ENCODE measurements at places on chromosomes 2 and 18. TPM values are rescaled to one million over a fixed set of nuclear protein-coding genes. Genes with fewer than 3 reads are reported as not detected.

DNA sequence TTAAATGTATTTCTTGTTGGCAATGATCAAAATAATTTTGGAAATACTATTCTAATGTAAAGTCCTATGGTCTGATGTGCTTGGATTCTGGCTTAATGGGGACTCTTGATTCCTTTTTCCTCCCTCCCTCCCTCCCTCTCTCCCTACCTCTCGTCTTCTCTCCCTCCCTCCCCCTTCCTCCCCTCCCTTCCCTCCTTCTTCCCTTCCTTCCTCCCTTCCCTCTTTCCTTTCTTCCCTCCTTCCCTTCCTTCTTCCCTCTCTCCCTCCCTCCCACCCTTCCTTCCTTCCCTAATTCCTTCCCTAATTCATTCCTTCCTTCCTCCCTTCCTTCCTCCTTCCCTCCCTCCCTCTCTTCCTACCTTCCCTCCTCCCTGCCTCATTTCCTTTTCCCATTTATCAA is 19.9 kb upstream of the NCKAP5 start:
- no peak for DNase-seq

Gene ZNF892
- total RNA-seq: 4.9 TPM

DNA sequence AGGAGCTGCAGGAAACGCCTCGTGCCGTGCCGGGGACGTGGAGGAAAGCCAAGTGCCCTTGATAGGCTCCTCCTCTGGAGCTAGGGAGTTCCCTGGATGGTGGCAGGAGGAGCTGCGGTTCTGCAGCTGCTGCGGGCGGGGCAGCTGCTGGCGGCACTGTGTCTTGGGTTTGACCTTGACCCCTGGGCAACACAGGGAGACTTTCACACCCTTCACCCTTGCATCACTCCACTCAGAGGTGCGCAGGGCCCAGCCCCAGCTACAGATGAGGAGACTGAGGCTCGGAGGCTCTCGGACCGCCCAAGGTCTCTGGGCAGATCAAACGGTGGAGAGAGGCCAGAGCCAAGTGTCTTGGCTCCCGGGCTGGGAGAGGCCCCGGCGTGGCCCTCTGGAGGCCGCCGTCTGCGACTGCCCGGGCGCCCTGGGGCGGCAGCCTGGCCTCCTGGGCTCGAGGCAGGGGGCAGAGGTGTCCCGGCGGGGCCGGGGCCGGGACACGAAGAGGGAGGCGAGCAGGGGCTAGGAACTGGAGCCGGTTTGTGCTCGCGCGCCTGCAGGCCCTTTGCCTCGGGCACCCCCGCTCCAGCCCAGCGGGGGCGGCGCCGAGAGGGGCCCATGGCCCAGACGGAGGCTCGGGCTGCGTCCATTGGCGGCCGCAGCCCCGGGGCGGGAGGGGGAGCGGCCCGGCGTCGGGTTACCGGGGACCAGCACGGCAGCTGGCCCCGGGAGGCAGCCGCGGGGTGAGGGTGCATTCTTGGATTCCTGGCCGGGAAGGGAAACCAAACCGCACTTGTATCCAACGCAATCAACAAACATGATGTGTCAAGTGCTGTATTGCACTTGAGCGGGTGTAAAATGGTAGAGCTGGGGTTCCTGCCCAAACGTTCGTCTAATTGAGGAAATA is 129.6 kb upstream of the SLC1A4 start:
- DNase-seq: peak; percentile 94

DNA sequence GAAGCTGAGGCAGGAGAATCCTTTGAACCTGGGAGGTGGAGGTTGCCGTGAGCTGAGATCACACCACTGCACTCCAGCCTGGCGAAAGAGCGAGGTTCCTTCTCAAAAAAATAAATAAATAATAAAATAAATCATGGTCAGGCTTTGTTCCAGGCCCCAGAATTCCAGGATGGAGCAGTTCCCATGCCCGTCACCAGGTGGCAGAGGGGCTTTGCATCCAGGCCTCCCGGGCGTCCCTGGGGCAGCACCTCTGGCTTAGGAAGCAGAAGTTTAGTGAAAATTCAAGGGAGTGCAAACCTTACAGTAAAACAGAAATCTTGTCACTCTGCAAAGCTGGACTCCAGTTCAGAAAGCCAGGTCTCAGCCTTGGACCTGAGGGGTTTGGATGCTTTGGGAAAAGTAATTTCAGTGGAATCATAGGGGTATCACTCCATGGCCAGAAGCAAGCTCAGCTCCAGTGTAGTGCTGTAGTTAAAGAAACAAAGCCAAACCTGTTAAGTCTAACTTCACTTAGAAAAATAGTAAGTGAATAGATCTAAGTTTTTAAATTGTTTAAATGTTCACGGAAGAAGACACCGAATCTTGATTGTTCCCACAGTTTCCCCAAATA is 512.7 kb downstream of the CMPK2 start:
- peak; percentile 2 for DNase-seq

DNA sequence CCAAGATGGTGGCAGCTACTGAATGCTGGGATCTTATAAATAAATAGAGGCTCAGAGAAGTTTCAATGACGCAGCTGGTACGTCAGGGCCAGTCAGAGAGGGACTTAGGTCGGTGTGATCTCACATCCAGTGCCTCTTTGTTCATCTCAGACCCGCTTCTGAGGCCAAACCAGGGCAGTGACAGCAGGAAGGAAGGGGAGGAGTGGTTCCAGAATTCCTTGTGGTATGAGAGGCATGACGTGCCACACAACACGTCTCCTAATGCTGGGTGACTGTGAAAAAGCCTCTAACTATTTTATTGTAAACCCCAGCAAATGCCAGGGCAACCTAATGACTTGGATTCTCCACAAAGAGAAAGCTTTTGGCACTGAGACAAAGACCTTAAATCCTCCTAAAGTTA is 423.3 kb downstream of the LPIN1 start:
- DNase-seq: peak; percentile 78

DNA sequence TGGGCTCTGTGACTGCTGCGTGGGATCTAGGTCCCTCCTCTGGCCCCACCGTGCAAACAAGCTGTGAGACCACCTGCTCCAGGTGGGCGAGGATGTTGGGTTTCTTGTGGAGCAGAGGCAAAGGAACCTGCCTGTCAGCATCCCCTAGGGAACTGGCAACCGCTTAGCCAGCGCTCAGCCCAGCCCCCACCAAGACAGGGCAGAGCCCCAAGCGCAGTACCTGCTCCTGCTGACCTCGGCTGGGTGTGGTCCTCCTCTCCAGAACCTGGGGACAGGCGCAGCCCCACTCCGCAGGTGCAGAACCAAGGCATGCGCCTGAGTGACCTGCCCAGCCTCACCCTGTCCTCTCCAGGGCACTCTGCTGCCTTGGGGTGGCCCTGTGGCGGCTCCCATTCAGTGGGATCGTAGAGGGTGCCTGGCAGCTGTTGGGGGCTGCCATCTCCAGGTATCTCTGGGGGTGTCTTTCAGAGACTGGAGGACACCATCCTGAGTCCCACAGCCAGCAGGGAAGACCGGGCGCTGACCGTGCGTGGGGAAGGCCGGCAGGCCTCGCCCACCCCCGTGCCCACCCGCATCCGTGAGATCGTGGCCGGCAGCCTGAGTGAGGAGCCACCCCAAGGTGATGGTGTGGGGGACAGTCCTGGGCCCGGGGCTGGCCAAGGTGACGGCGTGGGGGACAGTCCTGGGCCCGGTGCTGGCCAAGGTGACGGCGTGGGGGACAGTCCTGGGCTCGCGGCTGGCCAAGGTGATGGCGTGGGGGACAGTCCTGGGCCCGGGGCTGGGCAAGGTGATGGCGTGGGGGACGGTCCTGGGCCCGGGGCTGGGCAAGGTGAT is 12.3 kb downstream of the CROCC2 start:
- DNase-seq: no peak

Gene CNRIP1
- total RNA-seq: 46.9 TPM

GRCh38 chr2:155997538-155997937 is 335.0 kb downstream of the NR4A2 start:
- no peak for DNase-seq

DNA sequence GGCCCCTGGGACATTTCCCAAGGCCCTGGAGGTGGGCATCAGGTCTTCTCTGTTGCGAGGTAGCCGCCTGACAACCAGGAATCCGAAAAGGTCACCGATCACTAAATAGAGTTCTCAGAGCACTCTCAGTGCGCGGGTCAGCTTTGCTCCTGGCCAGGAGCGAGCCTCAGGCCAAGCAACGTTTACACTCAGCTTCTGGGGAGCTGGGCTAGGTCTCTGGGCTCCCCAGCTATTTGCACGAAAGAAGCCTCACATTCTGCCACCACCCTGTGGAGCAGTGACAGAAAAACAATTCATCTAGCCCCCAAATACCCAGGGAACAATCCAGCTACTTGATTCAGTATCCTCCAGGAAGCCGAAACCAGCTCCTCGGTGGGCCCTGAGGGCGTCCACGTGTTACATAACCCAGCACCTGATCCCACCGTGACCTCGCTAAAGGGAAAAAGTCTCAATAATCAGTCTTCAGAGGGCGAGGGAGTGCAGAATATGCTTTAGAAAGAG is 3.3 kb downstream of the SH3BP4 start:
- no peak for DNase-seq

- no peak for DNase-seq
These were observed 162.2 kb downstream of the BAZ2B start for GRCh38 chr2:159454185-159454584.

Gene SGO2
- total RNA-seq: 23.3 TPM

GRCh38 chr18:42298759-42299675 is 344.0 kb downstream of the PIK3C3 start:
- DNase-seq: peak; percentile 86

GRCh38 chr2:1656961-1657841 is 87.1 kb downstream of the PXDN start:
- DNase-seq: no peak

Gene GALNT14
- total RNA-seq: 0.72 TPM

Gene PSMA8
- total RNA-seq: not detected

Gene SLC25A12
- 17.1 TPM for total RNA-seq

- DNase-seq: no peak
These were observed 67.8 kb downstream of the PTGR3 start for GRCh38 chr18:75141166-75141565.

Gene NFATC1
- 3.0 TPM for total RNA-seq

GRCh38 chr2:28871620-28872019 is 1.5 kb upstream of the TRMT61B start:
- no peak for DNase-seq

DNA sequence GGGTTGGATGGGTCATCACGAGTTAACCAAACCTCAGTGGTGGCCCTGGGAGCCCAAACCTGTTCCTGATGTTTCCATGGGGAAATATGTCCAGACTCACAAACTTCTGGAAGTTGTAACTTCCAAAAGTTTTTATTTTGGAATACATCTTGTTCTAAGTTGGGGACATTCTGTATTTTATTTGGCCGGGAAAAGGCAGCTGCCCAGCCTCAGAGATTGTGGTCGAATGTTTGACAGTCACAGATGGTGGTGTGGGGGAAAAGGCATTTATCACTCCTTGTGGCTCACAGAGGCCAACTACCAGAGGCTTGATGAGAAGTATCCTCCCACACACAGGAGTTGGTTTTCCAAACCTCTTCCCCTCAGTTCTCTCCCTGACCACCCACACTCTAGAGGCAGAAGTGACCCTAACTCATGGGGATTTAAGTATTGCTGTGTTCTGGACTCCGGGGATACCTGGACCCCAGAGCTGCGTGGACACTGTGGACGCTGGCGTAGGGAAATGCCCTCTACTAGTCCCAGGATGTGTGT is 124.7 kb upstream of the PPP1CB start:
- DNase-seq: peak; percentile 88

DNA sequence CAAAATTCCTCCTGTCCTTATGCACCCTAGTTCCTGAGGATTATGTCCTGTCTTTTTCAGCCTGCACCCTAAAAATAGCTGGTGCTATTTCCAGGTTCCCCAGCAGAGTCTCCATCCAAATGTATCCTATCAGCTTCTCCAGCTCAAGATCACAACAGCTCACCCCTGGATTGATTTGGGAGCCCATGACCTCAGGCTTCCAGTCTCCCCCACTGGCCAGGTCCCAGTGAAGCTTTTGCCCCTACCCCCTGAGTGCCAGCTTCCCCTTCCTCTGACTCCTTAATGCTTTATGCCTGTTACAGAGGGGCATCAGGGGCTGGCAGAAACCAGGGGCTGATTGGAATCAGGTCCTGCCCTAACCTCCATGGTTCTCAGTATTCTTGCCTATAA is 76.9 kb upstream of the DAPL1 start:
- DNase-seq: no peak

Gene SP9
- total RNA-seq: not detected

Gene EVX2
- total RNA-seq: not detected

Gene NGEF
- total RNA-seq: 1.1 TPM
